ENCODE measurements at places on chromosomes 4 and X.

- DNase-seq, result no peak
- H3K27me3 ChIP-seq, result no peaks in the 10 kb centered on the region
- H3K27ac ChIP-seq, result no peak overlapping the region
- no peaks in the 10 kb centered on the region for H3K36me3 ChIP-seq
- no peak overlapping the region for H3K4me3 ChIP-seq
- H3K4me1 ChIP-seq, result no peaks in the 10 kb centered on the region
These were observed 90.3 kb upstream of the TFDP3 start for GRCh38 chrX:133308499-133308897.

DNA sequence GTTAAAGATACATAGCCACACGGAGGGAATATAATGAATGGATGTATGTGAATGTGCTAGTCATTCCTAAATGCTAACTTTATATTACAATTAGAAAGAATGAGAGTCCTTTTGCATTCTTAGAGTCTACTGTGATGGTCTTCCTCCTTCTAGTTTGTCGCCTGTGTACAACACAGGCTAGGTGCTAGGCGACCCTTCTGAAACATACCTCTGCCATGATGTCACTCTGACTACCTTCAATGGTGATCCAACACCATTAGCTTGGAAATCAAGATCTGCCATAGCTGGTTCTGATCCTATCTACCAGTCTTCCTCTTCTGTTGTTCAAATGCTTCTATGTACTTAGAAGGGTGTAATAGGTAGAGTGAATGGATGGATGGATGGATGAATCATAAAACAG, 151.2 kb downstream of the MGST2 start:
- H3K27ac ChIP-seq, result no peak overlapping the region
- H3K4me3 ChIP-seq, result no peak overlapping the region
- no peaks in the 10 kb centered on the region for H3K4me1 ChIP-seq
- DNase-seq, result no peak
- H3K27me3 ChIP-seq, result no peaks in the 10 kb centered on the region

- DNase-seq, result no peak
- no peaks in the 10 kb centered on the region for H3K27me3 ChIP-seq
- no peak overlapping the region for H3K27ac ChIP-seq
- H3K4me1 ChIP-seq, result peaks cover 20% of the 10 kb centered on the region
- H3K4me3 ChIP-seq, result no peak overlapping the region
These were observed 47.1 kb downstream of the MTHFD2L start for GRCh38 chr4:74205046-74205445.

DNA sequence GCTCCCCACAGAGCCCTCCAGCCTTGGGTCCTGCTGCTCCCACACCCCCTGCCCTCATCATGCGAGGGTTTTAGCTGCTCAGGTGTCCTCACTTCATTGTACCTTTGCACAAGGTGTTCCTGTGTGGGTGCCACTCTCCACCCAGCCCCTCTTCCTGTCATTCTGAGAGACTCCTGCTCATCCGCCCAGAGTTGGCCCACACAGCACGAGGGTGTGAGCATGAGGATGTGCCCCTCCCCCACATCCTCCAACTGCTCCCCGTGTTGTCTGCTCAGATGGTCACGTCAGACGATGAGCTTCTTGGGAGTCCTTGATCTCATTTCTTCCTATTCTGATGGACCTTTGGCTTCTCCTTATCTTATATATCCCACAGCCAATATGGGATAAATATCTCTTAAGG, 53.2 kb downstream of the HTT-AS start:
- H3K4me1 ChIP-seq, result no peaks in the 10 kb centered on the region
- H3K27ac ChIP-seq, result no peak overlapping the region
- no peaks in the 10 kb centered on the region for H3K27me3 ChIP-seq
- no peak overlapping the region for H3K4me3 ChIP-seq

DNA sequence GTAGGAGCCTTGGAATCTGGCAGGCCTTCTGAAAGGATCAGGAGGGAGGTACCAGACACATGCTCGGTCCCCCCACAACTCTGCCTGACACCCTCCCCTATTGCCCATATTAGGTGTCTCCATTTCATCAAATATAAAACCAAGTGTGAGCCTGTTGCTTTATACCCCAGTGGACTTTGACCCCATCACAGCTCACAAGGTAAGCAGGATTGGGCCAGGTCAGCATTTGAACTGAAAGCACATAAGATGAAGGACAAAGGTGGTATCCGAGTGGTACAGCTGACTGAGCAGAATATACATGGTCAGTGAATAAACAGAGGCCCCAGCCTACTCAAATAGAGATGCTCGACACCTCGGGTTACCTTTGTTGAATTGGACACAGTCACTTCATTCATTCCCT, 20.0 kb downstream of the SLC25A43 start:
- H3K27ac ChIP-seq, result no peak overlapping the region
- DNase-seq, result no peak
- H3K4me3 ChIP-seq, result no peak overlapping the region

Measured in B cell (primary cell).